ENCODE measurements at places on chromosomes 16 and 17.

DNA sequence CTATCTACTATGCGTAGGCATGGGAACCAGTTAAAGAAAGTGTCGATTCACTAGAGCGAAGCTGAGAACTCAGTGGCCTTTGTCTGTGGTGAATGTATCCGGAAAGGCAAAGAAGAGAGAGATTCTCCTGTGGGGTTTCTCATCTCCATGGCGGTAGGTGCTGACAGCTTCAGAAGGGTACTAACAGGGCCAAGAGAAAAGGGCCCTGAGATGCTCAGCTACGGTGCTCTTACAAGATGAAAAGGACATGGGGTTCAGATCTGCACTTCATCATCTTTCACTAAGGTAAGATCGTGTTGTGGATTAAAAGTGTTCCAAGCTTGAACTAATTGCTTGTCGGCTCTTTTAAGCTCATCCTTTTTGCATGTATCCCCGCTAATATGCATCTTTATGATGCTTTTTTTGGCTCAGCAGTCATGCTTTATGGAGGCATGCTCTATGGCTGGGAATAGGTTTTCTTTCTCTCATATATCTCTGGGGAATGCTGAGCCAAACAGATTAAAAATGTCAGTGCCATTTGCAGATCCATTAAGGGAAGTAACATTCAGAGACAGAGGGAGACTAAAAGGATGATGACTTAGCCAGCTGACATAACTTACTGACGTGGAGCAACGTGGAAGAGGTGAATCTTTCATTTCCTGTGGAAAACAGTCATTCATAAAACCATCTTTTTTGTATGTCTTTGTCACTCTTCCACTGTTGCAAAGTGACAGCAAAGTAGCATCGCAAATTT is 29.9 kb downstream of the KCNJ16 start:
- DNase-seq = no peak

- no peak for DNase-seq
Observed at GRCh38 chr17:47685556-47686275, 8.2 kb upstream of the TBKBP1 start.

DNA sequence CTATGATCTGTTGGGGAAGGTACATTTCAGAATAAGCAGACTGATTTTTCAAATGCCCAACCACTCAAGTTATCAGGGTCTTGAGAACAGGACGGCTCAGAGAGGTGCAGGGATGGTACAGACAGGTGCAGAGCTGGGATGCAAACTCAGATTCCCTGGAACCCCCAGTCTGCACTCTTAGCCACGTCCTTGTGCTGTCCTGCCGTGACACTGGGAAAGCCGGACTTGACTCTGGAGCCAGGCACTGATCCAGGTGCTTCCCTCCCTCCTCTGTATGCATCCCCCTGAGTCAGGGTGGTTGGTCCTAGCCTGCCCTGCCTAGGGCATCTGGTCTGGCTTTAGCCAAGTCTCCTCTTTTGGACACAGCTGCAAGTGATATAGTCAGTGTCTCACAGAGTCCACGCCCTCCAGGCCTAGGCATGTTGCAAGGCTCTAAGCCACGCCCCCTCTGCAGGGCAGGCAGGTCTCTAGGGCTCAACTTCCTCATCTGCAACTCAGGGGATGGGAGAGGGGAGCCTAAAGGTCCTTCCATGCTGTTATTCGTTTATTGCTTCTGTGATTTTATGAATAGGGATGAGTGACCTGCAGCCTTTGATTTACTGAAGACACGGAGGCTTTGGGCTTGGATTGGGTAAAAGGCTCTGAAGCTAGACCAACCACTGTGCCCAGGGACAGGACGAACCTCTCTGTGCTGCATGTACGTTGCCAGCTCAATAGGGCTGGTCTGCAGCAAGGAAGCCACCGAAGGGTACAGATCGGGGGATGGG is 97.3 kb downstream of the SDK2 start:
- DNase-seq = no peak

- no peak for DNase-seq
Observed at GRCh38 chr17:73759734-73760438, 115.6 kb upstream of the SDK2 start.

DNA sequence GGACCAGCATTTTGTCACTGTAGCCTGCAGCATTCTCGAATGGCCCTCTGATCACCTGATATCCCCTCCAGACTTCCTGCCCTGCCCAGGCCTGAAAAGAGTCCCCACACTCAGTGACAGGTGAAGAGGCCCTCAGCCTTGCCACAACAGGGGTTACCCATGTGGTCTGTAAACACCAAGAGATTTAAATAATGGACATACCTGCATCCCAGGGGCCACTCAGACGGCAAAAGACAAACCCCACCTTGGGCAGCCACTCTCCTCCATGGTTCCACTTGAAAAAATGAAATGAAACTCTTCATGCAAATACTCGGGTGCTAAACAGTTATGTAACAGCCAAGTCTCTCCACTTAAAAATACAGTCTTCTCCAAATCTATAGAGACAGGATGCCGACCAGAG is 22.9 kb upstream of the PECAM1 start:
- no peak for DNase-seq

- no peak for DNase-seq
Observed at GRCh38 chr16:11208916-11209665, 46.9 kb downstream of the SOCS1 start.

- DNase-seq = peak; percentile 61
Observed at GRCh38 chr16:974611-975261, 4.0 kb upstream of the LMF1 start.

DNA sequence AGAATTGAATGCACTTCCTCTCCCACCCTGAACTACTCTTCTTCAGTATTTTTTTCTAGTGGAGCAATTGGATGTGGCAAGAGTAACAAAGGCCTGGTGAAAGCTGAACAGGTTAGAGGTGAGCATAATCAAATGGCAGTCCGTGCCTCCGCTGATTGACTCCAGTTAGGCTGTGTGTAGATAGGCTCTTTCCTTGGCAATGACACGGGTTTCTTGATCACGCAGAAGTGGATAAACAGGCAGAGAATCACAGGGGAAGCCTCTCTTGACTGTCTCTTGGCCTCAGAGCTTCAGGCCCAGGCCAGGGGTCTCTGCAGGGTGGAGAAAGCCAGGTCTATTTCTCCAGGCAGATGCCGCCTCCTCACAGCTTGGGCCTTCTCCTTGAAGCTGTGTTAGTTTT is 4.2 kb downstream of the CD300LB start:
- DNase-seq = no peak

- no peak for DNase-seq
Observed at GRCh38 chr17:13420878-13421277, 180.9 kb downstream of the HS3ST3A1 start.

DNA sequence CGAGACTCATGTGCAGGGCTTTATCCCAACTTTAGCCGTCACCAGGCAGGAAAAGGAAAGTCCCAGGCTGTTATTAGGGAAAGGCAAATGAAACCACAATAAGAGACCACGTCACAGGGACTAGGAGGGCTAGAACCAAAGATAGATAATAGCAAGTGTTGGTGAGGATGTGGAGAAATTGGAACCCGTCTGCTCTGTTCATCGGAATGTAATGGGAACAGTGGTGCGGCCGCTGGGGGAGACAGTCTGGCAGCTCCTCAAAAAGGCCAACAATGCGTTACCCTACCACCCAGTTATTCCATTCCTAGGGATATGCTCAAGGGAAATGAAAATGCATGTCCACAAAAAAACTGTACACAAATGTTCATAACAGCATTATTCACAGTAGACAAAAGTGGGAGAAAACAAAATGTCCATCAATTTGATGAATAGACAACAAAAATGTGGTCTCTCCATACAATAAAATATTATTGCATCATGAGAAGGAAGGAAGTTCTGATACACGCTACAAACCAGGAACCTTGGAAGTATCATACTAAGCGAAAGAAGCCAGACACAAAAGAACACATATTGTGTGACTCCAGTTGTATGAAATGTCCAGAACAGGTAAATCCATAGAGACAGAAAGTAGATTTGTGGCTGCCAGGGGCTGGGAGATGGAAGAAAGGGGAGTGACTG is 19.5 kb upstream of the USP10 start:
- DNase-seq = no peak

DNA sequence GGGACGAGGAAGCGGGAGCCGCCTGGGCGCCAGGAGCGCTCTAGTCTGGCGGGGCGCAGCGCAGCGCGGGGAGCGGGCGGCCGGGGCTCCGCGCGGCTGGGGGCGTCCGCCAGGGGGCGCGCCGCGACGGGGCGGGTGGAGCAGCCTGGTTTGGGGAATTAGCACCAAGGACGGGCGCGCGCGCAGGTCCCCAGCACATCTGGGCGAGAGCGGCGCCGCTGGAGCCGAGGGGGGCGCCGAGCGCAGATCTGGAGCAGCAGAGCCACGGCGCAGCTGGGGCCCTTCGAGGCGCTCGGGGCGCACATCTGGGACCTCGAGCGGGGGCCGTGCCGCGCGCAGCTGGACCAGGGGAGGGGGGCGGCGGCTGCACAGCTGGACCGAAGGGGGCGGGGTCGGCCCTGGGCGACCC is at the start of gene NXPH3:
TSS of gene NXPH3 (plus strand) at position 193 of the 409 bp plus-strand sequence. CDS start 349 bp downstream, outside the sequence.
- peak; percentile 33 for DNase-seq

DNA sequence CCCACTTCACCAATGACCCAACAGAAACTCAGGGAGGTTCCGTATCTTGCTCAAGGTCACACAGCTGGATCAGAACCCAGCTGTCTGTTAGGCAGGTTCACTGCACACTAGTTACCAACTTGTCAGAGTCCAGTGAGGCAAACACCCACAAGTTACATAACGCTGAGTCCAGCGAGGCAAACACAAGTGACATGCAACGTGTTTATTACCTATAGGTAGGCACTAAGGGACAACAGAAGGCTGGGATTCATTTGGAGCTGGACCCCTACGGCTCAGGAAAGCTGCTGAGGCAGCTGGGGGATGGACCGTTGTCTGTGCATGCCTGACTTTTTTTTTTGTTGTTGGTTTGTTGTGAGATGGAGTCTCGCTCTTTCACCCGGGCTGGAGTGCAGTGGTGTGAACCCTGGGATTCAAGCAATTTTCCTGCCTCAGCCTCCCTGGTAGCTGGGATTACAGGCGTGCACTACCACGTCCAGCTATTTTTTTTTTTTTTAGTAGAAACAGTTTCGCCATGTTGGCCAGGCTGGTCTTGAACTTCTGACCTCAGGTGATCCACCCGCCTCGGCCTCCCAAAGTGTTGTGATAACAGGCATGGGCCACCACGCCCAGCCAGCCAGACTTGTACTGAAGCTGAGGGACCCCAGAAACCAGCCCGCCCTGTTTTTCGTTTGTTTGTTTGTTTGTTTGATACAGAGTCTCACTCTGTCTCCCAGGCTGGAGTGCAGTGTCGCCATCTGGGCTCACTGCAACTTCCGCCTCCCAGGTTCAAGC is 1.9 kb upstream of the RSAD1 start:
- no peak for DNase-seq

GRCh38 chr17:57142925-57143324 is 57.9 kb downstream of the AKAP1 start:
- DNase-seq = no peak

DNA sequence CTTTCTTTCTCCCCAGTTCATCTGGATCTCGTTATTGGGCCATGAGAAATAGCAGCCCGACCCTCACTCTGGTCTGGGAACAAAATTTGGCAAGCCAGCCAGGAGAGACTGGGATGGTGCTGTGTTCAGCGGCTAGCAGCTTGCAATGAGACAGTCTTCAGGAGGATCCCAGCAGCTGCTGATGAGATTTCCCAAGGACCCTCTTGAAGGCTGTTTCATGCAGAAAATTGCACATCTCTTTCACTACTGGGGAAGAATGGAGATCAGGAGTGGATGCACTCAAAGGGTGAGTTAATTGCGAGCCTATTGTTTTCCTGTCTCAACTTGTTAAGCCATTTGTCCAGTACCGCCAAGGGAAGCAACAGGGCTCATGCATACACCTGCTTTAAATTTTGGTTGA is 5.5 kb upstream of the COIL start:
- no peak for DNase-seq

- no peak for DNase-seq
Observed at GRCh38 chr16:15415511-15415985, 18.8 kb upstream of the BMERB1 start.

DNA sequence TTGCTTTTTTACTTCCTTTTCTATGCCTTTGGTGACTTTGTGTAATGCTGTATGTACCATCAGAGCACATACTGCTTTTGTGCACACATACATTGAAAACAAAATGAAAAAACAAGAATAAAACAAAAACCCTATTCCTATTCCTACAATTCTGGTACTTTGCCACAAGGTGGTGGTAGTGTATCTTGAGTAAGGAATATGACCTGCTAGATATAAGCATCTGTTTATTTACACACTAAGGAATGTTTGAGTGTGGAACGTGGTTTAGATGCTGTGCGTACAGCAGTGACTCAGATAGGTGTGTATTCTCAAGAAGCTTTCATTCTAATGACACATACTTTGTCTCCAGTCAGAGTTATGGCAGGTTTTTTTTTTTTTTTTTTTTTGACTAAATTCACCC is 606.2 kb downstream of the WWOX start:
- no peak for DNase-seq

DNA sequence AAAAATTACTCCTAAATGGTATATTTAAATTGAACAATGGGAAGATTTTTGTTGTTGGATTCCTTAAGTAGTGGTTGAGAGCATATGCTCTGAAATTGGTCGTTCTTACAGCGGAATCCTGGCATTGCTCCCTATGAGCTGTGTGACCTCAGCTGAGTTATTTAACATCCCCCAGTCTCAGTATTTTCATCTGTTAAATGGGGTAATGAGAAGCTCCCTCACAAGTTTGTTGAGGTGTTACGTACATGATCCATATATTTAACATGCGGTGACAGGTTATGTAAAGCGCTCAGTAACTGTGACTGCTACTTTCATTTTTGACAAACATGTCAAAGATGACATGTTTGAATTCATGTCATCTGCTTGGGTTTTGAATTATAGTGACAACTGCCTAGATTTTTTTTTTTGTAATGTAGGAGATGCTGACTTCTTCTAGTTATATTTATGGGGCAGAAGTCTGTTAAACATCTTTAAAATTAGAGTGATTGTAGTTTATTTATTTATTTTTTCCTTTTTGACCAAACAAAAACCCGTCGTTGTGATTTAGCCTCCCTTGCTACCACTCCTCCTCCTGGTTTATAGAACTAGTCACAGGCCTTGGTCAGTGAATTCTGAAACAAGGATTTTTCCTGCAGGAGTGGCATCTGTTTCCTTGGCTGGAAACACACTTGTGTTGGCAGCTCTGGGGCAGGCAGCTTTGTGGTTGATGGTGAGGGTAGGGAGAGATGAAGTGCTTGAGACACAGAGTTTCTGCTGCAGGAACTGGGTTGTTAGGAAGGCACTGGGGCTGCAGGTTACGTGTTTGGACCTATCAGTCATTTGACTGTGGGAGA is 268.8 kb downstream of the SNX29 start:
- DNase-seq = no peak

DNA sequence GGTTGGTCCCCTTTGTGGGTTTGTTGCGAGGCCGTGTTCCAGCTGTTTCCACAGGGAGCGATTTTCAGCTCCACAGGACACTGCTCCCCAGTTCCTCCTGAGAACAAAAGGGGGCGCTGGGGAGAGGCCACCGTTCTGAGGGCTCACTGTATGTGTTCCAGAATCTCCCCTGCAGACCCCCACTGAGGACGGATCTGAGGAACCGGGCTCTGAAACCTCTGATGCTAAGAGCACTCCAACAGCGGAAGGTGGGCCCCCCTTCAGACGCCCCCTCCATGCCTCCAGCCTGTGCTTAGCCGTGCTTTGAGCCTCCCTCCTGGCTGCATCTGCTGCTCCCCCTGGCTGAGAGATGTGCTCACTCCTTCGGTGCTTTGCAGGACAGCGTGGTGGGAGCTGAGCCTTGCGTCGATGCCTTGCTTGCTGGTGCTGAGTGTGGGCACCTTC is 27.3 kb upstream of the STH start:
- DNase-seq = no peak

Data from hippocampal formation (tissue), 2 donors.